EL (cell line): ENCODE measurements at places on chromosomes 5 and 9.

DNA sequence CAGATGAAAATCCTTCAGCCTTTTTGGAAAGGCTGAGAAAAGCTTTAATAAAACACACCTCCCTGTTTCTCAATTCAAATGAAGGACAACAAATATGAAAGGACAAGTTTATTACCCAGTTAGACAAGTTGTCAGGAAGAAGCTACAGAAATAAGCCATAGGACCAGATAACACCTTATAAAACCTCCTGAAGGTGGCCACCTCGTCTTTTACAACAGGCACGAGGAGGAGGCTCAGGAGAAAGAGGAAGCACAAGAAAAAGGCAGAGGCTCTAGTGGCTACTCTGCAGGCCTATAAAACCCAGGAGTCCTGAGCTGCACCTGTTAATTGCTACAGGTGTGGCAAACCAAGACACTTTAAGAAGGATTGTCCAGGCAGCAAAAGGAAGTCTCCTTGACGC is 352.1 kb upstream of the CDH18 start:
- no peak for DNase-seq

GRCh38 chr9:113719919-113720318 is 156.2 kb upstream of the ZNF618 start:
- no peak for DNase-seq

GRCh38 chr5:180343831-180344695 is 9.1 kb downstream of the GFPT2 start:
- DNase-seq = no peak

DNA sequence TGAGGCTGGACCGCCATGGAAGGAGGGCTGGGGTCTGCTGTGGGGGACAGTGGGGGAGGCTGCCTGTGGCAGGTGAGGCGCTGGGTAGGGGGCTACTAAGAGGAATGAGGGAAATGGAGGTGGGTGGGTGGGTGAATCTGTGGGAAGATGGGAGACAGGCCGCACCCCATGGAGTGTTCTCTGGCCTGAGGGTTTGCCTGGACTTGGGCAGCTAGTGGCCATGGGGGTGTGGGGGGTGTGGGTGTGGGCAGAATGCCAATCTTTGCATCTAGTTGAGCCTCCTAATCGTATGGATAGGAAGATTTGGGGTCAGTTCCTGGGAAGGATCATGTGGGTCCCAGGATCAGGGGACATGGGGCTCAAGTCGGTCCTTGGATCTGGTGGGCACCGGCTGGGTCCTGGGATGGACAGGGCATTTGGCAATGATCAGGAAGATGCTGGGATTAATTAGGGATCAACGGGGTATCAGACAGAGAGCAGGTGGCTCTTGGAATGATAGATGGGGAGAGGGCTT is 518 bp downstream of the ZDHHC12 start:
- DNase-seq = peak; percentile 27

- no peak for DNase-seq
These were observed 15.0 kb downstream of the DNM1 start for GRCh38 chr9:128218172-128218517.

- no peak for DNase-seq
These were observed 256.2 kb upstream of the SMC2 start for GRCh38 chr9:103837940-103838339.

DNA sequence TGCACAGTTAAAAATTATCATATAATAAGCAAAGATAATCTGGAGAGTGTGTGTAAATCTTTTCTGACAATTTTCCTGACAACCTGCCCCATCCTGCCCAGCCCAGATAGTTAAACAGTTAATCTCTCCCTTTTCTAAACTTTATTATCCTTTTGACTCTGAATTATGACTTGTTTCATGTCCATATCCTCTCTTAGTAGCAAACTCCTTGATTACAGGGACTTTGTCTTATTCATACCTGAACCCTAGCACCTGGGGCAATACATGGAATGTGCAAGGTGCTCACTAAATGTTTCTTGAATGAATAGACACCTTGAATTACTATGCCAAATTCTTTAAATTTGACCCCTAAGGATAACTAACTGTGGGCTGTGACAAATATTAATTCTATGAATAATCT is 186.7 kb downstream of the FAM170A start:
- no peak for DNase-seq
